ENCODE measurements at places on chromosomes 16 and 17. TPM values are rescaled to one million over a fixed set of nuclear protein-coding genes. Genes with fewer than 3 reads are reported as not detected.

The TMIGD1 gene
- total RNA-seq: not detected

DNA sequence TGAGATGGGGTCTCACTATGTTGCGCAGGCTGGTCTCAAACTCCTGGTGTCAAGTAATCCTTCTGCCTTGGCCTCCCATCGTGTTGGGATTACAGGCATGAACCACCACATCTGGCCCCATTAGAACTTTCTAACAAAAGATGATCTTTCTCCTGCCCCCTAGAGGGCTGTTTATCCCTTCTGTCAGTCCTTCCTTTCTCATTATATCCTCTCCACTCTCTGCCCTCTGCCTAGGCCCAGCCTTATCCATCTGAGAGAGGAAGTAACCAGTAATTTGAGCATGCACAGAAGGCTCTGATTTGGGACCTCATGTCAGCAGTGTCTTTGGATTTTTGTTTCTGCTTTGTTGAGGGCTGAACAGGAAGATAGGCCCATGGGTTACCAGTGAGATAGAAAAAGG, 4.4 kb upstream of the DHX40 start:
- no peak overlapping the region for H3K27ac ChIP-seq
- no peaks in the 10 kb centered on the region for H3K36me3 ChIP-seq
- H3K4me1 ChIP-seq: peaks cover 4% of the 10 kb centered on the region
- no peaks in the 10 kb centered on the region for H3K27me3 ChIP-seq
- no peak overlapping the region for H3K4me3 ChIP-seq
- peak; percentile 61 for DNase-seq

- no peak overlapping the region for H3K4me3 ChIP-seq
- peak overlapping the region; percentile 94 for H3K27ac ChIP-seq
- H3K36me3 ChIP-seq: no peaks in the 10 kb centered on the region
- no peaks in the 10 kb centered on the region for H3K27me3 ChIP-seq
- DNase-seq: peak; percentile 89
- peaks cover 55% of the 10 kb centered on the region for H3K4me1 ChIP-seq
Measured at GRCh38 chr17:41058741-41059140, 1.2 kb downstream of the KRTAP2-3 start.

- H3K27ac ChIP-seq: no peak overlapping the region
- H3K4me3 ChIP-seq: no peak overlapping the region
- no peak for DNase-seq
- no peaks in the 10 kb centered on the region for H3K4me1 ChIP-seq
- no peaks in the 10 kb centered on the region for H3K27me3 ChIP-seq
Measured at GRCh38 chr17:30848021-30848420, 16.3 kb downstream of the ATAD5 start.

DNA sequence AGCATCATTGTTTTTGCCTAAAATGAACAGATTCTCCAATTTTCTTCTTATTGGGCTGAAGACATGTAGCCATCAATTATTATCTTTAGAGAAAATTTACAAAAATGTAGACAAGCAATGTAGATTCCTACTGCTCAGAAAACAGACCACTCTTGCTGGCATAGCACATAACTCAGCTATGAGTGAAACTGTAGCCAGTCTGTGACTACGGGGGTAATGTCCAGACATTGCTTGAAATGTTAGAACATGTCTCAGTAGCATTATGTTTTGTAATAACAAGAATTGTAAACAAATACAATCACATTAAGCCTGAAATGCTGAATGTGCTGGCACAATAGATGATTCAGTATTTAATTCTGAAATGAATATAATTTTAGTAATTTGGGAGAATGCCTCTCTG, 265.7 kb upstream of the KCNJ16 start:
- no peaks in the 10 kb centered on the region for H3K36me3 ChIP-seq
- H3K4me1 ChIP-seq: peaks cover 36% of the 10 kb centered on the region
- no peaks in the 10 kb centered on the region for H3K27me3 ChIP-seq

The YBX2 gene
- 1.1 TPM for total RNA-seq

- H3K4me3 ChIP-seq: no peak overlapping the region
- no peaks in the 10 kb centered on the region for H3K36me3 ChIP-seq
- peaks cover 26% of the 10 kb centered on the region for H3K4me1 ChIP-seq
- peak; percentile 30 for DNase-seq
- H3K27me3 ChIP-seq: no peaks in the 10 kb centered on the region
- no peak overlapping the region for H3K27ac ChIP-seq
Measured at GRCh38 chr17:1783834-1784611, 22.2 kb downstream of the SERPINF1 start.

The CACNA1G gene
- 0.04 TPM for total RNA-seq

The MPP3 gene
- 46.8 TPM for total RNA-seq

- H3K4me1 ChIP-seq: peaks cover 35% of the 10 kb centered on the region
- H3K36me3 ChIP-seq: no peaks in the 10 kb centered on the region
- H3K4me3 ChIP-seq: peak overlapping the region; percentile 43
- peak; percentile 25 for DNase-seq
- H3K27me3 ChIP-seq: no peaks in the 10 kb centered on the region
Measured at GRCh38 chr17:40068917-40069750, 6.4 kb downstream of the THRA start.

- no peaks in the 10 kb centered on the region for H3K27me3 ChIP-seq
- no peaks in the 10 kb centered on the region for H3K4me1 ChIP-seq
- no peak for DNase-seq
- no peak overlapping the region for H3K27ac ChIP-seq
Measured at GRCh38 chr16:88419790-88420189, 33.3 kb upstream of the ZFPM1 start.

The CCL5 gene
- total RNA-seq: not detected

DNA sequence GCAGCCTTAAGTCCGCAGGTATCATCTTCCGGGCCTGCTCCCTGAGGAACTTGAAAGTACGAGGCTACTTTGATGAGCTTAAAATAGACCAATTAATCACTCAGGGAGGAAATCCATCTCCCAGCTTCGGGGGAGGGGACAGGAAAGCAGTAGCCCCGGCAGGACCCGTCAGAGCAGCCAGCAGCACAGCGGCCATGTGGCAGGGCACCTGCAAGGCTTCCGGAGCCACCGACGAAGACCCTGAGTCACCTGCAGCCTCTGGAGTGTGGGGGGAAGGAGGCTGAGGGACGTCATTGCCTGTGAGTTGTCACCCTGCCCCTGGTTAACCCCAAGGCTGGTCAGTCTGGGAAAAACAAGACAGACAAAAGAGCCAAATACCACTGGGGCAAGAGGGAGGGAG, 4.4 kb upstream of the CYB561 start:
- H3K4me1 ChIP-seq: peaks cover 27% of the 10 kb centered on the region
- DNase-seq: peak; percentile 71
- H3K27ac ChIP-seq: peak overlapping the region; percentile 9
- no peaks in the 10 kb centered on the region for H3K27me3 ChIP-seq
- no peak overlapping the region for H3K4me3 ChIP-seq
- H3K36me3 ChIP-seq: no peaks in the 10 kb centered on the region

GRCh38 chr16:65509172-65509571, 387.3 kb upstream of the CDH11 start:
- no peak for DNase-seq
- no peaks in the 10 kb centered on the region for H3K4me1 ChIP-seq
- no peak overlapping the region for H3K27ac ChIP-seq
- H3K4me3 ChIP-seq: no peak overlapping the region

The CLCN7 gene
- 48.2 TPM for total RNA-seq

GRCh38 chr16:63806794-63807506, 1314.9 kb downstream of the CDH11 start:
- no peak overlapping the region for H3K27ac ChIP-seq
- H3K4me3 ChIP-seq: no peak overlapping the region
- DNase-seq: peak; percentile 22
- H3K27me3 ChIP-seq: peaks cover 17% of the 10 kb centered on the region

DNA sequence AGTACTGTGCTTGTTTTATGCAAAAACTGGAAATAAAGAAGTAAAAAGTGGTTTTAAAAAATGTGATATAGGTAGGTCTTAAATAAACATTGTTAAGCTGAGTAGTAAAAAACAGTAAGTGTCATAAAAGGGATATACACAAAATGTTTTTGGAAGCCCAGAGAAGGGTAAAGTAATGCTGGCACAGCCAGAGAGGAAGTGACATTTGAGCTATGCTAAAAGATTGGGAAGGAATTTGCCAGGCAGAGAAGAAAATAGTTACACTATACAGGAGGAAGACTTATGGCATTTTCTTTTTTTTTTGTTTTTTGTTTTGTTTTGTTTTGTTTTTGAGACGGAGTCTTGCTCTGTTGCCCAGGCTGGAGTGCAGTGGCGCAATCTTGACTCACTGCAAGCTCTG, 40.8 kb upstream of the TAOK1 start:
- DNase-seq: no peak
- H3K27me3 ChIP-seq: no peaks in the 10 kb centered on the region

DNA sequence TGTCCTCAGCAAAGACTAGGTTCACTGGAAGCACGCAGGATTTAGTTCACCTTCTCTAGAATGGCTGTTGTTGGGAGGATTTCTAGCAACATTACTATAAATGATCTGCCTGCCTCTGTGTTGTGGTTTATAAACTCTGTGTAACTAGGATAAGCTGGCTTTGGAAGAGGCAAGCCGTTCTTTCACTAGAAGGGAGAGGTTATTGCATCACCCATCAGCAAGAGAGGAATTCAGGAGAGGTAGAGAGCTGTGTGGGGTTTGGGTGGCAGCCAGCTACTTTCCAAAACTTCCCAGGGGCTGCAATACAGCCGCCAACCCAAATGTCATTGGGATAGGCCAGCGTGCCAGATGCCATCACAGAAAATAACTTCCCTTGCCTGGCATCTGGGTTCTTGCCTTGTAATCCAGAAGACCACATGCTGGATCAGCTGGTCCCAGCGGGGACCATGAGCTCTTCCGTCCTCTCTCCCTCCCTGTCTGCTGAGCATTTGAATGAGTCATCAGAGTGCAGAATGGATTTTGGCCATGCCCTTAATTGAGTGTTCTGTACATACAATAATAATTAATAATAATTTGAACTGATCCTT, 95.7 kb upstream of the RBFOX1 start:
- no peaks in the 10 kb centered on the region for H3K36me3 ChIP-seq
- no peak for DNase-seq
- no peak overlapping the region for H3K4me3 ChIP-seq
- no peaks in the 10 kb centered on the region for H3K27me3 ChIP-seq
- no peaks in the 10 kb centered on the region for H3K4me1 ChIP-seq

DNA sequence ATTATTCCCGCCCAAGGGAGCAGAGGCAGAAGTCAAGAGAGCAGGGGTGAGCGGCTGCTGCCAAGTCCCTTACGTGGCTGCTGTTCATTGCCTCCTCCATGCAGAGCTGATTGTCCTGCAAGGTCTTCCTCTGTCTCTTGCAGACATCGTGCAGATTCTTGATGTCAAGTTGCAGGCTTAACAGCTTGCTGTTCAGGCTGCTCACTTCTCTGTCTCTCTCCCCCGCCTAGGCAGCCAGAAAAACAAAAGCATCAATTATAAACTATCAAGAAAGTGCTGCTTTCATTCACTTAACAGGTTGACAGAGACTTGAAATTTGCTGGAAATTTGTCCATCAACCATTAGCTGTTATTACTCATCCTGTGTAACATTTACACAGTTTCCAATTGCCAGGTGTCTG, 7.3 kb downstream of the PMFBP1 start:
- H3K27ac ChIP-seq: no peak overlapping the region
- H3K27me3 ChIP-seq: no peaks in the 10 kb centered on the region
- no peak for DNase-seq
- no peaks in the 10 kb centered on the region for H3K36me3 ChIP-seq
- H3K4me3 ChIP-seq: no peak overlapping the region

DNA sequence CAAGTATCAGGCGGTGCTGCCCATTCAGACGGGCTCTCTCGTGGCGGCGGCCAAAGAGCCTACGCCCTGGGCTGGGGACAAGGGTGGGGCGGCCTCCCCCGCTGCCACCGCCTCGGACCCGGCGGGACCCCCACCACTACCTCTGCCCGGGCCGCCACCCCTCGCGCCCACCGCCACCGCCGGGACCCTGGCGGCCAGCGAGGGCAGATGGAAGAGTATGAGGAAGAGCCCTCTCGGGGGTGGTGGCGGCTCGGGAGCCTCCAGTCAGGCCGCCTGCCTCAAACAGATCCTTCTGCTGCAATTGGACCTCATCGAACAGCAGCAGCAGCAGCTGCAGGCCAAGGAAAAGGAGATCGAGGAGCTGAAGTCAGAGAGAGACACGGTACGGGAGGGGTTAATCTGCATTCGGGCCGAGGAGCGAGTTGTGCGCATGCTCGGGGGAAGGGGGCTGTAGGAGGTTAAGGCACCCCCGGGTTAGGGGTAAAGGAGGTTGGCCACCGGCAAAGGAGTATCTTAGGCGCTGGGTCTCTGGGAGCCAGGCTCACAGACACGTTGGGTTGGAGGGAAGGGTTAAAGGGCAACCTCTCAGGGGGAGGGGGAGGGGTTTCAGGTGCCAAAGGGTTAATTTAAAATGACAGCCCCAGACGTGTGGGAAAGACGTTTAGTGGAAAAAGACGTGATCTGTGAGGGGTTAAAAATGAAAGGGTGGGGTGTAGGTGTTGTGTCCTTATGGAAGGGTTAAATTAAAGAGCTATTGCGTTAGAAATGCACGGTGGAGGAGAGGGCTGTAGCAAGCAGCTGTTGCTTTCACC, 1.4 kb downstream of the MSL1 start:
- peak overlapping the region; percentile 99 for H3K4me3 ChIP-seq
- H3K27ac ChIP-seq: peak overlapping the region; percentile 52
- no peaks in the 10 kb centered on the region for H3K27me3 ChIP-seq

GRCh38 chr17:13222975-13223374, 205.1 kb upstream of the ELAC2 start:
- DNase-seq: no peak
- no peaks in the 10 kb centered on the region for H3K4me1 ChIP-seq
- no peaks in the 10 kb centered on the region for H3K36me3 ChIP-seq

The XAF1 gene
- not detected for total RNA-seq

The ALDOA gene
- total RNA-seq: 2,048 TPM

The C17orf67 gene
- total RNA-seq: 2.3 TPM

The DNAH3 gene
- total RNA-seq: under 0.01 TPM

GRCh38 chr16:10013364-10013763, 168.9 kb downstream of the GRIN2A start:
- no peak overlapping the region for H3K27ac ChIP-seq
- DNase-seq: no peak
- H3K4me3 ChIP-seq: no peak overlapping the region
- no peaks in the 10 kb centered on the region for H3K36me3 ChIP-seq
- no peaks in the 10 kb centered on the region for H3K4me1 ChIP-seq
- H3K27me3 ChIP-seq: peaks cover 32% of the 10 kb centered on the region

DNA sequence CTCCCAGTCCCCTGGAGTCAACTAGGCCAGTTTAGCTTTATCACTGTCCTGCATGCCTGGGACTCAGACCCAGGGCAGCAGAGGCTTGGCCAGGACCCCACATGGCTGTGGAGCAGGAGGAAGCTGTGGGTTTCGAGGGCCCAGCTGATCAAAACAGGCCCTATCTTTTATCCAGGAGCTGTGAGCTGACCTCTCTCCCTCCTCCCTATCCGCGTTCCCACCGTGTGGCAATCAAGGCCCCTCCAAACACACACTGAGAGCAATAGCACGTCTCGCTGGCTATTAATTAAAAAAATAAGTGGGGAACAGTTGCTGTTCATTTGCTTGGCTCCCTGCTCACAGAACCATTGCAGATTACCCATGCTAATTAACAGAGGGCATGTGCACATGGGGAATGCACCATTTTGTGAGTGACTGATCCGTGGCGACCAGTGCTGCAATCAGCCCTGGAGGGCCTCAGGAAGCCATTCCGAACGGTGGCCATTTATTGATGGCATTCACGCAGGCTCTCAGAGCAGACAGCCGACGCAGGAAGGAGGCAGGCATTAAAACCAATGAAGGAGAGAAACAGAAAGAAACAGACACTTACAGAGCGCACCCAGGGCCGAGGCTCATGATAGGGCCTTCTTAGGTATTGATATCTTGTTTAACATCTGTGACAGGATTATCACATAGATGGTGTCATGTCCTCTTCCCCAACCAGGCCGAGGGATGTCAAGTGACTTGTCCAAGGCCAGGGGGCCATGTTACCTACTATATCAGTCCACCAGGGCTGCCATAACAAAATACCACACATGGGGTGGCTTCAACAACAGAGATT, 157.1 kb downstream of the KATNIP start:
- H3K27me3 ChIP-seq: no peaks in the 10 kb centered on the region
- no peak overlapping the region for H3K4me3 ChIP-seq
- no peaks in the 10 kb centered on the region for H3K36me3 ChIP-seq
- H3K4me1 ChIP-seq: no peaks in the 10 kb centered on the region

Data from PC-3 (cell line).